ENCODE measurements at places on chromosomes 5 and 9. TPM values are rescaled to one million over a fixed set of nuclear protein-coding genes. Genes with fewer than 3 reads are reported as not detected.

DNA sequence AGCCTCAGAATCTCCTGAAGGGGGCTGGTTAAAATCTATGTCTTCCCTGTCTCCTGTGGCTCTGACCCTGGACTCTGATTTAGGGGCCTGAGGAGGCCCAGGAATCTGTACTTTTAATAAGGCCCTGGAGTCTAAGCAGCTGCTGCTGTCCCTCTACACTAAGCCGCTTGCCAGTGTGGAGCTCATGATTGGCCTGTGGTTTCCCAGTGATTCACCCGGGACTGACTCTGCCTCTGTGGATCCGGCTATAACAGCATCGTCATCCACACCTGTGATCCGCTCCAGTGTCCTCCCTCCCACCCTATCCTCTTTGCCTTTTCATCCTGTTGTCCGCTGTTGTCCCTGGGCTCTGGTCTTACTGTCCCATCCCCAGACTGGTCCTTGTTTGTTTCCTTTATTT lies 3.7 kb downstream of the SLC31A2 start:
- no peak for DNase-seq

GRCh38 chr9:20199111-20199510 lies 410.3 kb upstream of the SLC24A2 start:
- no peak for DNase-seq

DNA sequence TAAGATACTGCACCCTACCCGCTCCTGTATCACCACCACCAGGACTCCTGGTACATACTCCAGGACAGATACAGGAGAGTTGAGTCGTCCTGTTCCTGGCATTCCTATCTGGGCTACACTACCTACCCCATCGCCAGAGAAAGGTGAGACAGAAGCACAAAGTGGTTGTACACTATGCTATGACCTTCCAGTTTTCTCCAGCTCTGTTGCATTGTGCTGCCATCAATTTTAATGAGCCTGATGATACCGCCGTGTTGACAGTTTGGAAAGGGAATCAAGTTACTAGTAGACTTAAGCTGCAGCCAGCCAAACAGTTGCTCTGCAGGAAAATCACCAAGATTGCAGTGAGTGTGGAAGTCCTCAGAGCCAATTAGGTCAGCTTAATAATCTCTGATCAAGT lies 35.2 kb downstream of the ANP32B start:
- DNase-seq: no peak

Gene ZNF782
- 11.5 TPM for total RNA-seq

Gene NFIB
- not detected for total RNA-seq

DNA sequence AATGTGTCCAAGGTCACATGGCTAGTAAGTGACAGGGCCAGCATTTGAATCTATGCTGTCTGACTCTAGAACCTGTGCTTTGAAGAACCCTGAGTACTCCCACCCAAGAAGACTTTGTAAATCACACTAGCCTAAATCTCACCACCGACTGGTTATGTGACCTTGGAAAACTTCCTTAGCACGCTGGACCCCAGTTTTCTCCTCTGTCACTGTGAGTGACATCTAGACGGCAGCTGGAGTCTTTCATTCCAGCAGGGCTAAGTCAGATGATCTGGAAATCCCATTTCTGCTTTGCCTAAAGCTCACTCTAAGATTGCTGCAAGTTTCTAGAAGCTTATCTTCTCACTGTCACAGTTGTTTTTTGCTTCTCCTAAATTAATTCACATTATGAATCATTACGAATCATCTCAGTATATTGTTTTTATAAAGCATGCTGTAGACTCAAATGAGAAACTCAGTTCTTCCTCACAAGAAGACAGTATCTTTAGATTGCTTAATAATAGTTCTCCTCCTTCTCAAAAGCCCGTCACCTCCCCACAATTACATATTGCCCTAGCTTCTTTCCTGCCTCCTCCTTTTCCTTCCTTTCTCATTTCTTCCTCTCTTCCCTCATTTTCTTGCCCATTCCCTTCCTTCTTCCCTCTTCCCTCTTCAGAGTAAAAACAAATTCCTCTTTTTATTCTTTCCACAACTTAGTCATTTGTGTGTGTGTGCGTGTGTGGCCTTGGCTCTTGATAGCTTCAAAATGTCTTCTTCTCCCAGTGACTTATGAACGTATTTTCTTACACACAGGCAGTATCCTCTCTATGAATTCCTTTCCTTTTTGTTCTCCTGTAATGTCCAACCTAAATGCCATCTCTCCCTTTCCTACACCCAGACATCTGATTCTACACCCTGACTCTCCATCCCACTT lies 16.8 kb downstream of the ALDOB start:
- no peak for DNase-seq

GRCh38 chr5:116778032-116778431 lies 203.4 kb upstream of the SEMA6A start:
- no peak for DNase-seq

GRCh38 chr9:133658442-133659431 lies 22.6 kb downstream of the DBH start:
- DNase-seq: no peak

Gene PCDHB15
- total RNA-seq: not detected

DNA sequence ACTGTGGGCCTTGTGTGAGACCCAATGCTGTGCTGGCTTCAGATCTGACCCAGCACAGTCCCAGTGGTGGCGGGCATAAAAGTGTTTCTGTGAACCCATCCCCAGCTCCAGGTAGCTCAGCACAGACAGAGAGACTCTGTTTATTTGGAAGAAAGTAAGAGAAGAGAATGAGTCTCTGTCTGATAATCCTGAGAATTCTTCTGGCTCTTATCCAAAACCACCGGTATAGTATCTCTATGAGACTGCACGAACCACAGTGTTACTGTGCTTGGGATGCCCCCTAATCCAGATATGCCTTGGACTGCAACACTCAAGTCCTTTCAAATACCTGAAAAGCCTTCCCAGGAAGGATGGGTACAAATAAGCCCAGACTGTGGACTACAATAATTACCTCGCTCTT lies 1660.8 kb upstream of the ACO1 start:
- no peak for DNase-seq

GRCh38 chr9:134707731-134708671 lies 66.4 kb downstream of the COL5A1 start:
- no peak for DNase-seq

Gene IL7R
- 1,319 TPM for total RNA-seq

DNA sequence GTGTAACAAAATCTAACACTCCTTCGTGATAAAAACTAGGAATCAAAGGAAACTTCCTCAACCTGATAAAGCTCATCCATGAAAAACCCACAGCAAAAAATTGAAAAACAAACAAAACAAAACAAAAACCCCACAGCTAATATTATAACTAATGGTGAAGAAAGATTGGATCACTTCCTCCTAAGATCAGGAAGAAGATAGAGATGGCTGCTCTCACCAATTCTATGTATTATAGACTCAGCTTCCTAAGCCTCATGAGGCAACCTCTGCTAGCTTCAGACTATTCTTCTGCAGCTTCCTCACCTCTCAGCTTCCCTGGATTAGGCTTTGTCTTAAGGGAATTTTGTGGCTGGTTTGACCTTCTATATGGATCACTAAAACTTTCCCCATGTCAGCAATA lies 40.1 kb downstream of the PHAX start:
- DNase-seq: no peak

Data from naive thymus-derived CD8-positive, alpha-beta T cell (primary cell).